C1 segment of cervical spinal cord (tissue), 14 donors: ENCODE measurements at places on chromosomes 3 and 15.

- DNase-seq = no peak
Measured at GRCh38 chr3:48686538-48687219, 964 bp upstream of the NCKIPSD start.

DNA sequence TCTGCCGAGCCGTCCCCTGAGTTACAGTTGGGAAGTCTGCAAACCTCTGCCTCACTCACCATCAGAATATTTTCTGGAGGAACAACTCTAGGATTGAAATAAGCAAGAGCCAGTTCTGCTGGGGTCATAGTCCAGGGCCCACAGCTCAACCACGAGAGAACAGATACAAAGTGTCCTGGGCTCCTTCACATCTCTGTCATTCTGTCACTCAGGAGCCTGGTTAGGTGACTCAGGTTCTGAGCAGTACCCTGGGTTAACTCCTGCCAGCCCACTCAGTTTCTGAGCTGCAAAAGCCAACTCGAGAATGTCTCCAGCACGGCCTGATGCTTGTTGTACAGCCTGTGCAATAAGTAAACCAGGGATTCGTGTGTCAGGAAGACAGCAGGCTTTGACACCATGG, 155.7 kb downstream of the SLCO3A1 start:
- DNase-seq = no peak

GRCh38 chr15:35455201-35455600, 90.8 kb downstream of the DPH6 start:
- DNase-seq = no peak

DNA sequence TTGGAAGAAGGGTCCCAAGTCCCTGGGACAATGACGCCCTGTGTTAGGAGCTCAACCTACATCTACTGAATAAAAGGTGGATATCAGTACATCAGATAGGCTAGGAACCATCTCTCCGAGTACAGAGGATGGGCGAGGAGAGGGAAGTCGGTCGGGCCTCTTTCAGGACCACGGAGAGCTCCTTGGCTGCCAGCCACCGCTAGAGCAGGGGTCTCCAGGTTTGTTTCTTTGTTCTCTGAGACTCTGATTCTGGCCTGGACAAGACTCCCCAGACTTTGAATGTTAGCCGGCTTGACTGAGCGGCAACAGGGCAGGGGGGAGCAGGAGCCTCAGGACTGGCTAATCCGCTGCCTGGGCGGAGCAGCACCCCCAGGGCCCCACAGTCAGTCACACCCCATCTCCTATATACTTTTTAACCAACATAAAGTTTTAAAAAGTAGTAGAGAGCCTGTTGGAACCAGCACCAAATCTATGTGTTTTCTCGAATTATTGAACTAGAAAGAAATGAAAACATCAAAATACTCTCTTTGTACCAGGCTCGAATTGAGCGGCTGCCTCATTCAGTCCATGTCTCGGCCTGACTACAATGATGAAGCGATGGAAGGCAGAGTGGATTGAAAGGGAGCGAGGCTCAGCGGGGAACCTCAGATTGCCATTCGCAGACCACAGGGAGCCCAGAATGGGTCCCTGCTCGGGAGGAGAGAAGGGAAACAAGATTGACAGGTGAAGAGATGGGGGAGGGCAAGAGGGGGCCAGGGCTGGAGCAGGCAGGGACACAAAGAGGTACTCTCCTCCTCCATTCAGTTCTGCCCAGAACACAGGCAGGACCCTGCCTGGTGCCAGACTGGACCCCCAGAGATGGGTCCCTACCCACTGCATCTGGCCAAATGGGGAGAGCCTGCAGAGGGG, 131.6 kb downstream of the TPRA1 start:
- no peak for DNase-seq

GRCh38 chr15:40357246-40357645, 773 bp upstream of the DISP2 start:
- no peak for DNase-seq

- no peak for DNase-seq
Measured at GRCh38 chr15:48367483-48367882, 36.3 kb downstream of the DUT start.

DNA sequence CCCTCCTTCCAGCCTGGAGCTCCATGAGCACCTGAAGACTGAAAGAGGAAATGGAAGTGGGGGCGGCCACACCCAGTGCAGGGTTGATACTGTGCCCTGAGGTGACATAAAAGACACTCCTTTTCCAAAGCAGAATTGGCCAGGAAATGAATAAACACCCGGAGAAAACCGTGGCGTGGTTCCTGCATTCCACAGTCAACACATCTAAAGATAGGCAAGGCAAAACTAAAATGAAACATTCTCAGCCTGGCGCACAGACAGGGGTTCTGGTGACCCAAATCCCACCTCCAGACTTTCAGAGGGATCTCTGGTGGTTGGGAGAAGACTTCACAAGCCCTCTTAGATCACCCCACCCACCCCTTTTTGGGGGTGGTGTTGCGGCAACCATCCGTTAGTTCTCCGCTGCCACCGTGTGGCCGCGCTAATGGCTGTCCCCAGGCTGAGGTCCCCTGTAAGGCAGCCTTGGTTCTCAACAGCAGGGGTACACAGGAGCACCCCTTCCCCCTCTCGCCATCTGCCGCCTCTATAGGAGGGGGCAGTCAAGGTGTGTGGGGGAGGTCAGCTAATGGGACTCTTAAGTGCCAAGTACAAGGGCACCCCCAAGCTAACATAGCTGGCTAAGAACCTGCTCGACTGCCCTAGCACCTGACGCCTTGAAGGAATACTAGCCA, 2.5 kb upstream of the MST1R start:
- DNase-seq = no peak

- DNase-seq = no peak
Measured at GRCh38 chr3:30804984-30805383, 89.5 kb downstream of the GADL1 start.
